ENCODE measurements at places on chromosomes 6 and 20.

GRCh38 chr6:14905201-14905600 is 340.7 kb upstream of the JARID2 start:
- H3K27ac ChIP-seq, result no peak overlapping the region
- no peak overlapping the region for H3K4me3 ChIP-seq
- no peaks in the 10 kb centered on the region for H3K27me3 ChIP-seq
- no peaks in the 10 kb centered on the region for H3K4me1 ChIP-seq
- DNase-seq, result no peak
- H3K36me3 ChIP-seq, result no peaks in the 10 kb centered on the region

GRCh38 chr6:112622036-112622435 is 274.9 kb downstream of the RFPL4B start:
- no peak overlapping the region for H3K4me3 ChIP-seq
- no peaks in the 10 kb centered on the region for H3K36me3 ChIP-seq
- peaks cover 11% of the 10 kb centered on the region for H3K4me1 ChIP-seq
- H3K27me3 ChIP-seq, result no peaks in the 10 kb centered on the region
- DNase-seq, result peak; percentile 11
- H3K27ac ChIP-seq, result no peak overlapping the region

- no peaks in the 10 kb centered on the region for H3K27me3 ChIP-seq
- DNase-seq, result no peak
- H3K4me3 ChIP-seq, result peak overlapping the region; percentile 88
- peaks cover 13% of the 10 kb centered on the region for H3K4me1 ChIP-seq
Measured at GRCh38 chr6:24777227-24777626, 2.5 kb downstream of the GMNN start.

DNA sequence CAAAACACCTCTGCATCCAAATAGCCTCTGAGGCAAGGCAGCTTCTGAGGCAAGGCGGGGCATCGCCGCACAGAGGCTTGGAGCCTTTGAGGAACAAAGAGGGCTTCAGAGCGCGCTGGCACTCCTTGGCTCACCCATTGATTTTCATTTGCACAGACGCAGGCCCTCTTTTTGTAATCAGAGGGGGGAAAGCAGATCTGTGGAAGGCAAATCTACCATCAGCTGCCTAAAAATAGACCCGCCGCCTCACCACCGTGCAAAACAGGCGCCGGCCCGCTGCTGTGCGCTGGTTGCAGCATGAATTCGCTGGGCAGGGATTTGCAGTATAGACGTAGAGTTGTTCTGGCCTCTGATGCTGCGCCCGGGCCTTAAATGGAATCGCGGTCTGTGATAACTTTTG is 69.9 kb upstream of the STMND1 start:
- H3K4me3 ChIP-seq, result no peak overlapping the region
- no peaks in the 10 kb centered on the region for H3K4me1 ChIP-seq
- H3K27ac ChIP-seq, result no peak overlapping the region
- no peaks in the 10 kb centered on the region for H3K36me3 ChIP-seq
- no peak for DNase-seq

- H3K27me3 ChIP-seq, result no peaks in the 10 kb centered on the region
- no peak overlapping the region for H3K27ac ChIP-seq
- no peak for DNase-seq
- H3K4me3 ChIP-seq, result no peak overlapping the region
- no peaks in the 10 kb centered on the region for H3K4me1 ChIP-seq
Measured at GRCh38 chr6:107259951-107260350, 144.6 kb upstream of the BEND3 start.

DNA sequence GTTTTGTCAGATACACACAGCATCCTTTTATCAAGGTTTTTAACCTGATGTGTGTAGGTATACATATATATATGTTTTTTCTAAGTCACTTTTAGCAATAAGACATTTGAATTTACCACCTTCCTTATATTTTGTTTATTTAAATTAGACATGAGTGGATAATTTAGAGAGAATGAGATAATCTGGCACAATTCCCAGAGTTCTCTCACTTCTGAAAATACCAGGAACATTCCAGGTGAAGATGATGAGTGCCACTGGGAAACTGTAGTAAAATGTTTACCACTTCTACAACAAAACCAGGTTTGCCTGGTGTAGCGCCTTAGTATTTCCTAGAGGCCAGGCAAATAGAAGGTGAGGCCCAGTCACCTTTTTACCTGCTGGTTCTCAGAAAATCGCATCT is 189.5 kb downstream of the TMEM242 start:
- no peaks in the 10 kb centered on the region for H3K36me3 ChIP-seq
- no peak overlapping the region for H3K4me3 ChIP-seq
- DNase-seq, result no peak
- no peaks in the 10 kb centered on the region for H3K27me3 ChIP-seq
- no peak overlapping the region for H3K27ac ChIP-seq
- no peaks in the 10 kb centered on the region for H3K4me1 ChIP-seq

DNA sequence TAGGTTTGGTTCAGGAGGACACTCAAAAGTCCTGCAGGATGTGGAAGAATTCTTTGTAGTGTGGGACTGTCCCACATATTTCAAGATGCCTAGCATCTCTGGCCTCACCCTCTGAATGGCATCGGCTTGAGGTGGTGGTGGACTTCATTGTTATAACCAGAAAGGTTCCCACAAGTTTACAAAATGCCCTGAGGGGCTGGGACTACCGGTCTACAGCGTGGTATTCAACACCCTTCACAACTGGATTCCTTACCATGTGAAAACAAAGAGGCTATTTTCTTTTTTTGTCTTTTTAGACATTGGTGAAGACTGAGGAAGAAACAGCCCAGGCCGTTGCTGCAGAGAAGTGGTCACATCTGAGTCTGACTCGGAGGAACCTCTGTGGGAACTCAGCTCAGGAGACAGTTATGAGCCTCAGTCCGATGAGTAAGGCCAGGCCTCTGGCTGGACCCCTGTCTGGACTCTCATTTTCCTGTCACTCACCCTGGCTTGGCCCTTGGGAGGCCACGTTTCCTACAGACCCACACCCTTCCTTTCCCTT is 15.2 kb downstream of the PGBD1 start:
- H3K27me3 ChIP-seq, result no peaks in the 10 kb centered on the region
- H3K4me3 ChIP-seq, result no peak overlapping the region
- no peak overlapping the region for H3K27ac ChIP-seq
- H3K4me1 ChIP-seq, result no peaks in the 10 kb centered on the region
- DNase-seq, result no peak

- DNase-seq, result peak; percentile 33
- 0 out of 2 replicates have a peak overlapping the region, but pooled peaks have one; percentile 8 for H3K27ac ChIP-seq
- no peak overlapping the region for H3K4me3 ChIP-seq
Measured at GRCh38 chr6:140003217-140003616, 628.8 kb upstream of the CITED2 start.

- DNase-seq, result peak; percentile 65
- H3K27ac ChIP-seq, result peak overlapping the region; percentile 97
- H3K36me3 ChIP-seq, result no peaks in the 10 kb centered on the region
- peaks cover 45% of the 10 kb centered on the region for H3K4me1 ChIP-seq
- peak overlapping the region; percentile 83 for H3K4me3 ChIP-seq
Measured at GRCh38 chr20:58891718-58892140, 39.2 kb downstream of the GNAS start.

DNA sequence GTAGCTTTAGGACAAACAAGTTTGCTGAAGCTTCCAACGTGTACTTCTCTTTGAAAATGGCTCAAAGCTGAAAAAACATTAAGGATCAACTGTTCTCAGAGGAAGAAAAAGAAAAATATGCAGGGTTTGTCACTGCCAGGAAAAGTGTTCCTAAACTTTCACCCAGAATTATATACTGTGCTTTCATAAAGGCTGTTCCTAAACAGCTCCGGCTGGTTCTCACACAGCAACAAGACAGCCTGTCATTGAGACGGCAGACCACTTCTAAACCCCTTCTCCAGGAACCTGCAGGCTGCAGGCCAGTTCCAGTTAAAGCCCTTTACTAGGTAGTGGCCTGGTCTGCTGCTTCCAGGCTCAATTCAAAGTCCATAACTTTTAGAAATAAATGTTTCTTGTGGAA is 97.4 kb upstream of the SOX4 start:
- no peaks in the 10 kb centered on the region for H3K36me3 ChIP-seq
- DNase-seq, result no peak
- no peak overlapping the region for H3K27ac ChIP-seq
- H3K4me3 ChIP-seq, result no peak overlapping the region
- no peaks in the 10 kb centered on the region for H3K4me1 ChIP-seq

DNA sequence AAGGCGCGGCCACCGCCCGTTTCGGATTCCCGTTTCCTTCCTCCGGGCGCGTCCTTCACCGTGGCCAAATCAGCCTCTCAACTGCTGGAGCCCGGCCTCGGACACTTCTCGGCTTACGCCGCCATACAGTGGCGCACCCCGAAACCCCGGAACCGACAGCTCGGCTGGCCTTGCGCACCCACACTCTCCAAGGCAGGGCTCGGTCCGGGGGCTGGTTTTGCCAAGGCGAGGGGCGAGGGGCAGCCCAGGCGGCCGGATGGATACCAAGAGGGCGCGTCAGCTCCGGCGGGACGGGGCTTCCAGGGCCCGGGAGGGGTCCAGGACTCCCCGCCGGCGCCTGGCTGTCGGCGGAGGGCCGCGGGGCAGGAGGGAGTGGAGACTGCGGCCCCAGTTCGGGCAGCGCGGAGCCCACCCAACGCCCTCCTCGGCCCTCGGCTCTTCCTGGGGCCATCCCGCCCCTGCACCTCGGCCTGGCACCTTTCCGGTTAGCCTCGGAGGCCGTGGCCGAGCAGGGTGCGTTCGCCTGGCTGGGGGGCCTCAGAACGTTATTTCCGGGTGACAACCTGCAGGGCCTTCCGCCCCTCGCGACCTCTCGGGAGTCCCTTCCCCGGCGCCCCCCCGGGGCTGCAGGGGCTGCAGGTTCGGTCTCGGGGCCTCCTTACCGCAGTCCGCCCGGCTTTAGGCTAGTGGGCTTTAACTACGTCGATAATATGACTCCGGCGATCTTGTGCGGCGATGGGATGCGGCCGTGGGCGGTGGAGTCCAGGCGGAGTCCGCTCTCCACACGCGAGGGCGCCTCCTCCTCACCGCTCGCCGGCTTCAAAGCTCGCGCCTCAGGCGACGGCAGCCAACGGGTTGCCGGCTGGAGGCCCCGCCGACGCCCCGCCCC is 697 bp upstream of the CEP43 start:
- peak overlapping the region; percentile 75 for H3K4me3 ChIP-seq
- H3K36me3 ChIP-seq, result no peaks in the 10 kb centered on the region
- peaks cover 6% of the 10 kb centered on the region for H3K4me1 ChIP-seq

GRCh38 chr6:84150705-84151104 is 76.7 kb downstream of the CEP162 start:
- H3K4me3 ChIP-seq, result no peak overlapping the region
- peaks cover 8% of the 10 kb centered on the region for H3K36me3 ChIP-seq
- no peaks in the 10 kb centered on the region for H3K4me1 ChIP-seq
- no peaks in the 10 kb centered on the region for H3K27me3 ChIP-seq

GRCh38 chr6:86511962-86512361 is 425.4 kb upstream of the HTR1E start:
- H3K36me3 ChIP-seq, result no peaks in the 10 kb centered on the region
- H3K4me3 ChIP-seq, result no peak overlapping the region
- DNase-seq, result peak; percentile 62
- 0 out of 2 replicates have a peak, but pooled peaks cover 6% of the 10 kb centered on the region for H3K4me1 ChIP-seq
- H3K27me3 ChIP-seq, result no peaks in the 10 kb centered on the region
- H3K27ac ChIP-seq, result peak overlapping the region; percentile 21

DNA sequence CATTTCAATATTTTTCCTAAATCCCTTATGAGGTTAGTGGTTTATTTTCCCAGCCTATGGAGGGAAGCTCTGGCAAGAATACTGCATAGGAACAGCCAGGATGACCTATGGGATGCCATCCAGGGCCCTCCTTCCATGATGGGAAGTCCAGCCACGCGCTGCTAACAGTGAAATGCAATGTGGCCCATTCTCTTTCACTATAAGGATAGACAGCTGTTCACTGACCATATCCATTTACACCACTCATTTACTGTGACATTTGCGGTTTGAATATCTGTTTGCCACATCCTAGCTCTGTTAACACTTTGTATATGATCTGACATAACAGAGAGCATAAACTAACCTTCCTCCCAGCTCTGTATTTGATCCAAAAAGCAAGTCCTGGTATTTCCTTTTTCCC is 471.7 kb downstream of the CBLN4 start:
- no peak overlapping the region for H3K27ac ChIP-seq
- no peak for DNase-seq
- peaks cover 5% of the 10 kb centered on the region for H3K36me3 ChIP-seq
- H3K4me3 ChIP-seq, result no peak overlapping the region
- no peaks in the 10 kb centered on the region for H3K4me1 ChIP-seq
- H3K27me3 ChIP-seq, result no peaks in the 10 kb centered on the region

GRCh38 chr6:116351101-116351500 is 19.6 kb upstream of the DSE start:
- H3K4me1 ChIP-seq, result no peaks in the 10 kb centered on the region
- DNase-seq, result no peak
- H3K4me3 ChIP-seq, result no peak overlapping the region
- no peaks in the 10 kb centered on the region for H3K36me3 ChIP-seq
- no peak overlapping the region for H3K27ac ChIP-seq

DNA sequence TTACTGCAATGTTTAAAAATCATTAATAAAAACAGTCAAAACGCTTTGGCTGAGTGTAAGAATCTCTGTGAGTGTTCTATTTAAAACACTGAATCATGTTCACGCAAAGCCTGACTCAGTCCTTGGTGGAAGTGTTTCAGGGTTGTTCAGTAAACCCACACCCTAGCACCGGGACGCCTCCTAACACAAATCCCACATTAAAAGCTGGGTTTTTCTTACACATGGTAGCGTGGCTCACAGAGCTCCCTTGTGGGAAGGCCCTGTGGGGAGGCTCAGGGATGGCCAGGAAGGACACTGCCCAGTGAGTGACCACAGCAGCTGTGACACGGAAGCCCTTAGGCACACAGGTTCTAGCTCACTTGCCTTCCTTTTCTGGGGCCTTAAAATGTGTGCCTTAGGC is 80.2 kb downstream of the GMPR start:
- no peak overlapping the region for H3K27ac ChIP-seq
- no peaks in the 10 kb centered on the region for H3K27me3 ChIP-seq
- DNase-seq, result no peak
- no peak overlapping the region for H3K4me3 ChIP-seq
- no peaks in the 10 kb centered on the region for H3K36me3 ChIP-seq
- peaks cover 3% of the 10 kb centered on the region for H3K4me1 ChIP-seq

DNA sequence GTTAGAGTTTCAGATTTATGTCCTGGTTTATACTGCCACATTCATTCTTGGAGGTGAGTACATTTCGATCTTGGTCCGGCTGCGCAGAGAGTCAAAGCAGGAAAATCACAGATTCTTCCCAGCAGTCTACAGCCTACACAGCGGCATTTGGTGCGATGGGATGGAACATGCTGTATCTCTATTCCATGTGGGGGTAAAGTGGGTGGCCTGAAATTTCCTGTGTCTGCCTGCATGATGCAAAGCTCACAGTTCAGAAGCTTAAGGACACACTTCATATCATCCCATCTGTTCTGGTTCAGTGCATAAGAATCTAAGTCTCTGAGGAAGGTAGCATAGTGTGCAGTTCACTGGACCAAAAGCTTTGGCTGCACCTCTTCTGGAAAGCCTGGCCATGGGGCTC is at the start of gene DEFB127:
Gene DEFB127 (plus strand): TSS at position 301 of the 400 bp plus-strand sequence. CDS start 91 bp downstream, at position 392.
- no peak within 1 kb of the TSS for H3K27ac ChIP-seq
- peaks cover 15% of the 10 kb centered on the region for H3K27me3 ChIP-seq
- no peaks in the 10 kb centered on the region for H3K4me1 ChIP-seq
- no peaks in the 10 kb centered on the region for H3K36me3 ChIP-seq
- no peak for DNase-seq

GRCh38 chr6:2743280-2744208 is 7.2 kb downstream of the MYLK4 start:
- no peak for DNase-seq
- H3K4me3 ChIP-seq, result no peak overlapping the region
- H3K27me3 ChIP-seq, result no peaks in the 10 kb centered on the region
- no peak overlapping the region for H3K27ac ChIP-seq

Data from GM23338 (cell line).